DMS79 treated with DMSO at 0.1 percent for 48 hours (cell line): ENCODE measurements at places on chromosomes 7 and 10.

DNA sequence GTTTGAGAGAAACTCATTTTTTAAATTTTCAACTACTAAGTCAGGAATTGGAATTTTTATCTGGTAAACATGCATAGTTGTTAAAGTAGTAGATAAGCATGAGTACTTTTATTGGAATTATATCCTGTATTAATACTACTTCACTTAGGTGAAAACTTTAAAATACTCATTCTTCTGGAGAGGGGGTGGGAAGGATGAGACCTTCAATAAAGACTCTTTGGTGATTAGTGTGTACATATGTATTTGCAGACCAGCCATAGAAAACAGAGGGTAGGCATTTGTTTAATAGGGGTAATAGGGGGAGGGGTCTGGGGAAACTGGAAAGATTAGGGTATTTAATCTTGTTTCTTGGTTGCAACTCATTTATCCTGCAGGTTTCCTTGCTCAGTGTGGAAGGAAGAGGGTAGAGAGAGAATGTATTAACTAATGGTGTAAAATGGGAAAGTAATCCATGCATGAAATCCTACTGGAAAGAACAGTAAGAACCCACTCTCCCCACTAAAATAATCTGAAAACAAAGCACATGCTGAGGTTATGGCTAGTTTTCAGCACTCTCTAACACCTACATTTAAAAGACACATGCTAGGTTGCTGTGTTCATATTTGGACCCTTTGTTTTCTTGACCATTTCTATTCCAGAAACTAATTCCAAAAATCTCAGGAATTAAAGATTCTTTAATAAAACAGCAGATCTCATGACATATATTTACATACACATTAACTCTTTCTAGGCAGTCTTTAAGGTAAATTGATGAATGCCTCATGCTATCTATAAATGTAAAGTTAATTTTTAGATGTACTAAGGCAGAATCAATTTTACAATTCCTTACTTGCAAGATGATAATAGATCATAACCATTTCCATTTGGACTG is 6.2 kb upstream of the IGF2BP3 start:
- DNase-seq: no peak

- DNase-seq: peak; percentile 58
Measured at GRCh38 chr7:75866489-75867389, 12.1 kb upstream of the RHBDD2 start.

DNA sequence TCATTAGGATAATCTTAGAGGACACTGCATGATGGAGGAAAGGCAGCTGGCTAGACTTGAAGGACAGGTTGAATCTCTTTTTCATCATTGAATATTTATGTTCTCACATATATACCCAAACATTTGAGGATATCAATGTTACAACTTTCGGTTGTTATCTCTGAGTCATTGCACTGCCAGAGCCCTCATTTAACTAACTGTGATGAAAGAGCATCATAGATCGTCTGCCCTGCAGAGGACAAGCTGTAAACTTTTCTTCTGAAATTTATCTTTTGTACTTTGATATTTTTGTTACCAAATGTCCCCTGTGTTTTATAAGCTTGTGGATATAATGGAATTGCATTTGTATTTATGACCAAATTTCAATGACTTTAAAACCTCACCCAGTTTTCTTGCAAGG is 298.7 kb downstream of the PHF14 start:
- no peak for DNase-seq

DNA sequence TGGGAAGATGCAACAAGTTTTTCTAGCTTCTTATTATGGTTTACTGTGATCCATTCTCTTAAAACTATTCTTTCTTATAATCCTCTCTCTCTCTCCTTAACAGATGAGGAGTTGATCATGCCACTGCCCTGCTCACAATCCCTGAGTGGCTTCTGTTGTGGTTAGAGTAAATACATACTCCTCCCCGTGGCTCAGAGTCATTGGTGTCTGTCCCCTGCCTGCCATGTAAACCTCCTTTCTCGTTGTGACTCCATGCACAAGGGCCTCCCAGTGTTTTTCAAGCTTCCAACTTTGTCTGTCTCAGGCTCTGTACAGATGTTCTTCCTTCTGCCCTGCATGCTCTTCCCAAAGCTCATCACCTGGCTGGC is 20.4 kb downstream of the CCNY start:
- DNase-seq: no peak

DNA sequence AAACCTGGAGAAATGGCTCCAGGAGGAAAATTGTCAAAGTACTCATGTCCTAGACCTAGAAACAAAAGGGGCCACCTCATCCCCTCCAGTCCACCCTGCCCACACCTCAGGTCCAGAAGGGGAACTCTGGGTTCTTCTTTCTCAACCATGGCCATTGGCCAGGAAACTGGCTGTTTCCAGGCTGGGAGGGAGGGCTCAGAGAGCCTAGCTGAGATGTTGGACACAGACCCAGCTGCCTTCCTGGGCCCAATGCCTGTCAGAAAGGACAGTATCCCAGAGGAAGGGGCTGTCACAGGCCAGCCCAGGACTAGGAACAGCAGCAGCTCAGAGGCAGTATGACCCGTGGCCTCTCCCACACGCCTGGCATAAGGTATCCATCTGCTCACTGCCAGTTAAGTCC is 9.6 kb downstream of the GRID1 start:
- no peak for DNase-seq

DNA sequence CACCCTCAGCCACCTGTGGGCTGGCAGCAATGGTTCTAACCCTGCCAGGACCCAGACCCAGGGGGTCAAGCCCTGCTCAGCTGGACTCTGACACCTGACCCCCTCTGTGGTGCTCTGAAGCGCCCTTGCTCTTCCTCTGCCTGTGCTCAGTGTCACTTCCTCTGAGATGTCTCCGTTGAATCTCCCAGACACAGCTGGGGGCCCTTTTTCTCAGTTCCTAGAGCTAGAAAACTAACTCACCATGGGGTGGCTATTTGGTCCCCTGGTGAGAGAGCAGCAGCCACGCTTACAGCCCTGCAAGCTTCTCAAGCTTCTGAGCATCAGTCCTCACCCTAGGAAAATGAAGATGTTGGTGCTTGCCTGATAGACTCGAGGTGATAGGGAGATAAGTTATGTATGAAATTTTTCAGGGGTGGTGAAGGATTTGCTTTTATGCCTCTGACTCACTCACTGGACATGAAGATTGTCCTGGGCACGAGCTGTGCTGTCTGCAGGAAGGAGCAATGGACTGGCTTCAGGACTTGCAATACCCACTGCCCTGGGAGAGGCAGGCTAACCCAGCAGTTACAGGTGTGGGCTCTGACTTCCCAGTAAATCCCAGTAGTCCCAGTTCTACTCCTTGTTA is 29.6 kb downstream of the COL13A1 start:
- no peak for DNase-seq

DNA sequence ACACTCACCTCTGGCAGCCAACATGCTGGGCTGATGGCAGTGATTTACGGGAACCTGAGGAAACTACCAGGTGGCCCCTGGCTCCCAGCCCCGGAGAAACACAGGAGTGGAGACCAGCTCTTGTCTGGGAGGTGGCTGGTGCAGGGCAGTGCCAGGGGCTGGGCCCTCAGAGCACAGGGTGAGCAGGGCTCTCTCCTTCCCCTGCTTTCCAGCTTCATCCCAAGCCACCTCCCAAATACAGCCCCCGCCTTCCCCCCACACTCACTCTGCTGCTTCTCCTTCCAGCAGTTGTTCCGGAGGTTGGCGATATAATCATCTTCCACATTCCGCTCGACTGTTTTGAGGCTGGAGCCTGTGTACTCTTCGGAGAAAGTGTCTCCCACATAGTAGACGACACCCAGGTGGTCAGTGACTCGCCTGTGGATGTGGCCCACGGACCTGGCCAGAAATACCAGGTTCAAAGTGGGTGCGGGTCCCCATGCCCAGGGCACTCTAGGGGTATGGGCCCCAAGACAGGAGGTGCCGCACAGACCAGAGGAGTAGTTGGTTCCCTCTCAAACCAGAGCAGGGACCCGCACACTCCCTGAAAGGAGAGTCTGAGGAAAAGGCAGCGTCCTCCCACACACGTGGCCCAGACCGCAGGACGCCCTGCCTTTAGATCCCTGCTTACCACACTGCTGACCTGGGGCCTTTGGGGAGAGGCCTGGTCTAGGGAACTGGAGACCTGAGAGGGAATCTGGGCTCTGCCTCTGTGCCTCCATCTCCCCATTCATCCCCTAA is 18.3 kb downstream of the DNAJB12 start:
- DNase-seq: no peak

DNA sequence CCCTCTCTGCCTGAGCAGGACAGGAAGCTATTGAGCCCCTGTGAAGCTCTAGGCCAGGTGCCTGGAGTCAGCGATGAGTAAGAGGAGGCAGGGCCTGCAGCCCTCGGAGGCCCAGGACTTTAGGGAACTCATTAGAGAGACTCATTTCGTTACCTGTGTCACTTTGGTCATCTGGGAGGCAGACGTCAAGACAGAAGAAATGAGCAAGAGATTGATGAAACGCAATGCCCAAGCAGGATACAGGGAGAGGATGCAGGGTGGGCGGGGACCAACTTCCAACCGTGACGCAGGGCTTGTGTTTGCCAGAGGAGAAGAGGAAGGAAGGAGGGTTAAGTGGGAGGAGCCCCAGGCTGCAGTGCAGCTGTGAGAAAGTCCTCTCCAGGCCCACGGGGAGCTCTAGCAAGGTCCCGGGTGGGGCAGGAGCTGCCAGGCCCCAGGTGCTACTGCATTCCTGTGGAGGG is 26.4 kb upstream of the GNA12 start:
- no peak for DNase-seq

GRCh38 chr10:11611248-11612020 is at the start of gene USP6NL:
TSS of gene USP6NL (minus strand) at chr10:11611650. CDS start at chr10:11597634, 14,016 bp downstream.
- DNase-seq: peak; percentile 25

DNA sequence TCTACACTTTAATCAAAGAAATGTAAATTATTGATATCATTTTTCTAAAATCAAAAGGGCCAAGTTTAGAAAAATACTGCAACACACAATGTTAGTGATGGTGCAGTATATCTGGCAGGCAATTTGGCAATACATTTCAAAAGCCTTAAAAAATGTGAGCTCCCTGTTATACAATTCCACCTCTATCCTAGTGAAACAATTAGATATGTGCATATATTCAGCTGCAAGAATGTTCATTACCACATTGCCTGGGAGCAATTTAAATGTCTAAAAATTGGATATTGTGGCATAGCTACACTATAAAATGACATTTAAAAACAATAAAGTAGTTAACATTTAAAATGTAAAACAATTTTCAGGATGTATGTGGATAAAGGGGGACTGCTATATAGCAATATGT is 10.1 kb upstream of the ERVW-1 start:
- DNase-seq: no peak

- no peak for DNase-seq
Measured at GRCh38 chr7:36895192-36895591, 170.9 kb upstream of the AOAH start.
